ENCODE measurements at places on chromosomes 2 and 18.

DNA sequence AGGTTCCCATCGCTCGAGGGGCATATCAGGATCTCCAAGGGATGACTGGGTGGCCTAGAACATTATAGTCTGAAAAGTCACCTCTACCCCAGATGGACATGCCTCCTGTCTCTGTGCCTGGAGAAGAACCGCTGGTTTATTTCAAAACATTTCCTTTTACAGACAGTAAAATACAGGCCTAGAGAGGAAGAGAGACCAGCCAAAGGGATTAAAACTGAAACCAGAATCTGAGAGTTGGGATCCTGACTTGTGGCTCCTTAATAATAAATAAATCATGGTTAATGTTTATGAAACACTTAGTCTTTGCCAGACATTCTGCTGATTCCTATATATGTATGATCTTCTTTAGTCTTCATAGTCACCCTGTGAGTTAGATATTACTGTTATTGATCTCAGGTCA lies 153.7 kb downstream of the DDX1 start:
- DNase-seq = no peak

- no peak for DNase-seq
These were observed 137.0 kb upstream of the RBBP8 start for GRCh38 chr18:22796113-22796512.

- DNase-seq = no peak
These were observed 807.5 kb downstream of the MBD2 start for GRCh38 chr18:53417003-53417402.

GRCh38 chr18:57802213-57803102 lies 657 bp downstream of the ATP8B1 start:
- DNase-seq = no peak

DNA sequence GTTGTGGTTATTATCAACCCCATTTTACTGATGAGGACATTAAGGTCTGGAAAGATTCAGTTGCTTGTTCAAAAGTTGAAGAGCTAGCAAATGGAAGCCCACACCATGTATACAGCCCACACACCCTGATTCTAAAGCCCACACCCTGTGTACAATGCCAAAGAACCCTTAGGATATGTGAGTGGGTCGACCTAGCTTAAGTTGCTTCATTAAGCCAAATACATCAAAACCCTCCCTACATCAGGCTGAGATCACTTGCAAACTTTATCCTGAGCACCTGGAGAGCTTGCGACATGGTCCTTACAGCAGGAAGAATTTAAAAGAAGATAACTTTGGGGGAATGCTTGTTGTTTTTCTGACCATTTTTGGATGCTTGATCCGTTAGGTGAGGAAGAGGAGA lies 435 bp upstream of the ARHGAP25 start:
- no peak for DNase-seq

Measured in stimulated activated CD4-positive, alpha-beta T cell treated with anti-CD3 and anti-CD28 coated beads, Interleukin-4, amount 100 ng/mL, for 4 hours (primary cell).